NCI-H1436 (cell line): ENCODE measurements at places on chromosomes 1 and 21.

- DNase-seq, result peak; percentile 56
Observed at GRCh38 chr1:204445860-204446412, 34.3 kb upstream of the PPP1R15B start.

DNA sequence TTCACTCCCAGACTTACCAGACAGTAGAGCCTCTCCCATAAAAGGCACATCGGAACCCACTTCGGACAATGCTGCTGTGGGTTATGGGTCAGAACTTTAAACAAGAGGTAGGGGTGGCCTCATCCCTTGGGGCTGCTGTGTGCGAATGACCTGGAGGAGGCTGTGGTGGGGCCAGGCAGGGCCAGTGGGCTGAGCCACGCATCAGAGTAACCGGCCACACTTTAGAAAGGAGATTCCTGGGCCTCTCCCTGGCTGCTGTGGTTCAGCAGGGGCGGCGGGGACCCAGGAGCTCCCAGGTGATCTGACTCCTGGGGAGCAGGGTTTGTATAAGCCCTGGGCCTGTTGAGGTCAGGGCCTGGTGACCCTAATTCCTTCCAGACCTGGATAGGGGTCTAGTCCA, 110.2 kb upstream of the C1orf174 start:
- no peak for DNase-seq

GRCh38 chr1:159884296-159884695, 15.7 kb downstream of the CFAP45 start:
- DNase-seq, result no peak

DNA sequence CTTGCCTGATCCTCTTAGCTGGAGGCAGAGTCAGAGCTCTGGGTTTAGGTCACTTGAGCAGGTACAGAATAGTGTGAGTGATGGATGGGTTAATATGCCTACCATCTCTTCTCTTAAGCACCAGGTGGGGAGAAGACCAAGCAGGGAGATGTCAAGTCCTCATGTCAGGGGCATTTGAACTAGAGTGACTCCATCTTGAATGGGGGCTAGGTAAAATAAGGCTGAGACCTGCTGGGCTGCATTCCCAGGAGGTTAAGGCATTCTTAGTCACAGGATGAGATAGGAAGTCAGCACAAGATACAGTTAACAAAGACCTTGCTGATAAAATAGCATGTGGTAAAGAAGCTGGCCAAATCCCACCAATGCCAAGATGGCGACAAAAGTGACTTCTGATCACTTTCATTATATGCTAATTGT, 77.4 kb upstream of the BTG3 start:
- no peak for DNase-seq

DNA sequence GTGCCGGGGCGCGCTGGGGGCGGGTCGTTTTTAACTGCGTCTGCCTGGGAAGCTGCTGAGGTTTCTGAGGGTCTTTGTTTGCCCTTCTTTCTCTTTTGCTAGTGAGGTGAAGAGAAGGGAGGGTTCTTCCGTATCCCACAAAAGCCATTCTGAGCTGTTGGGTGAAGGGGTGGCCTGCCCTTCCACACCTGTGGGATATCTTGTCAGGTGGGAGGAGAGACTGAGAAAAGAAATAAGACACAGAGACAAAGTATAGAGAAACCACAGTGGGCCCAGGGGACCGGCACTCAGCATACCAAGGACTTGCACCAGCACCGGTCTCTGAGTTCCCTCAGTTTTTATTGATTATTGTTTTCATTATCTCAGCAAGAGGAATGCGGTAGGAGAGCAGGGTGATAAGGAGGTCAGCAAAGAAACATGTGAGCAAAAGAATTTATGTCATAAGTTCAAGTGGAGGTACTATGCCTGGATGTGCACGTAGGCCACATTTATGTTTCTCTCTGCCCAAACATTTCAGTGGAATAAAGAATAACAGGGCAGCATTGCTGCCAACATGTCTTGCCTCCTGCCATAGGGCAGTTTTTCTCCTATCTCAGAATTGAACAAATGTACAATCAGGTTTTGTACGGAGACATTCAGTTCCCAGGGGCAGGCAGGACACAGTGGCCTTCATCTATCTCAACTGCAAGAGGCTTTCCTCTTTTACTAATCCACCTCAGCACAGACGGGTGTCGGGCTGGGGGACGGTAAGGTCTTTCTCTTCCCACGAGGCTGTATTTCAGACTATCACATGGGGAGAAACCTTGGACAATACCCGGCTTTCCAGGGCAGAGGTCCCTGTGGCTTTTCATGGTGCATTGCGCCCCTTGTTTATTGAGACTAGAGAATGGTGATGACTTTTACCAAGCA, 972 bp downstream of the PGBD2 start:
- no peak for DNase-seq

GRCh38 chr1:193974286-193974798, 787.9 kb upstream of the B3GALT2 start:
- DNase-seq, result no peak

GRCh38 chr1:180611016-180611930, 20.5 kb upstream of the XPR1 start:
- no peak for DNase-seq

GRCh38 chr1:70790232-70790923, 257.2 kb downstream of the PTGER3 start:
- no peak for DNase-seq

DNA sequence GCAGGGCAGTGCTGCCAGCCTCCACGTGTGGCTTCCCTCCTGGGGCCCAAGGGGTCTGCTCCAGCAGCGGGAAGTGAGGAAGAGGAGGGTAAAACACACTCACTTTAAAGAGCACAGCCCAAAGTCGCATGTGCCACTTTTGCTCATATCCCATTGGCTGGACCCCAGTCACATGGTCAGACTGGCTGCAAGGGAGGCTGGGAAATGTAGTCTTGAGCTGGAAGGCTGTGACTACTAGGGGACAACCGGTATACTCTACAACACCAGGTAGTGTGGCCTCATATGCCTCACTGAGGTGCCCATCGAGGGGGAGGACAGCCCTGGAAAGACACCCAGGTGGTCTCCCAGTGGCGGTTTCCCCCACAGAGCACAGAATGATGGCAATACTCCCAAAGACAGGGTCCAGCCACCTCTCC, 45.2 kb downstream of the CAMK2N1 start:
- DNase-seq, result no peak

DNA sequence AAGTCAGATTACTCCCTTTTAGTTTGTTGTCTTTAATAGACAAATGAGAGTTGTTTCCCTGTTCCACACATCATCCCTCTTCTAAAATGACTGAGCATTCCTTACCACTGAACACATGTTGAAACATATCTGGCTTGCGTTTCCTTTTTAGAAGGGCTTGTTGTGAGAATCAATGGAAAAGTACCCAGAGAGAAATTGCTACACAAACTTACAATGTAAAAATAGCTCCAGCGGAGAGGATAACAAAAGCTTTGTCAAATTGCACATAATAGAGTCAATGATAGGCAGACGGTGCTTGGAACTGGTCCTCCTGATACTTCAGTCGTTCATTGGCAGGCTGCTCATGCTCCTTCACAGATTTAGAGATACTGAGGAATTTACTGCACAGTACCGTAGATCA, 123.9 kb downstream of the CYYR1 start:
- no peak for DNase-seq

DNA sequence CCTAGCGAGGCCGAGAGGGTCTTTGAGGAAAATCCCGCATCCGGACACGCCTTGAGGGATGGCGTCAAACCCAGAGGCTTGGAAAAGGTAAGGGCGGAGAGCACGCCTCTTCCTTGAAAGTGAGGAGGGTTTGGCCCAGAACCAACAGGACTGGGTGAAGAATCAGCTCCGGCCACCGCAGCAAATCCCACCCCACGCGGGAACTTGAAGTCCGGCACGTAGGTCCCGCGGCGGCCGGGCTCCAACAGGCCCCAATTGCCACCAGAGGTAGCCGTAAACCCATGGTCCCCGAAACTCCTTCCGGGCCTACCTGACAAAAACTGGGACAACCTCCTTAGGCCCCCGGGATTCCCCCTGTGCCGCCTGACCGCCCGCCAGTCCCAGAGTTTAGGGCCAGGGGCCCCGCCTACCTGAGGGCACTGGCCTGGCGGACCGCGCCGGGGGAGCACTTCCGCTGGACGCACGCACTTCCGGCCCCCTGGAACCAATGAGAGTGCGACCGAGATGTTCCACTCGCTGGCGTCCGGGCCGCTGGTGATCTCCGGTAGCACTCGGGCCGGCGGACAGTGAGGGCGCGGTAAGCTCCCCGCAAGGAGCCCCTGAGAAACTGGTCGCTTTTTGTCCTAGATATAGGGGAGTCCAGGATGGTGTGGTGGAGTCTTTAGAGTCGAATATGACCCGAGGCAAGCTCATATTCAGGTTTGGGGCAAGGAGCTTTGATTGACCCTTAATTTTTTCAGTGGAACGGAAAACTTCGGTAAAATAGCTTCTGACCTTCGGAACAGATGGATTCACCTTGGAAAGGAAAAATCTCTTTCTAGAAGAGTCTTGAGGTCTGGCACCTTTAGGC, at the start of the genes LZIC and NMNAT1:
TSS of gene LZIC (minus strand) at position 453 of the 850 bp plus-strand sequence. CDS start 6,772 bp downstream, outside the sequence.
TSS of gene NMNAT1 (plus strand) at position 537 of the 850 bp plus-strand sequence. CDS start 28,599 bp downstream, outside the sequence.
- DNase-seq, result peak; percentile 89

- DNase-seq, result no peak
Observed at GRCh38 chr1:114152089-114152507, 1.6 kb downstream of the SYT6 start.

GRCh38 chr1:154326546-154327465, 1.5 kb downstream of the ATP8B2 start:
- DNase-seq, result no peak

DNA sequence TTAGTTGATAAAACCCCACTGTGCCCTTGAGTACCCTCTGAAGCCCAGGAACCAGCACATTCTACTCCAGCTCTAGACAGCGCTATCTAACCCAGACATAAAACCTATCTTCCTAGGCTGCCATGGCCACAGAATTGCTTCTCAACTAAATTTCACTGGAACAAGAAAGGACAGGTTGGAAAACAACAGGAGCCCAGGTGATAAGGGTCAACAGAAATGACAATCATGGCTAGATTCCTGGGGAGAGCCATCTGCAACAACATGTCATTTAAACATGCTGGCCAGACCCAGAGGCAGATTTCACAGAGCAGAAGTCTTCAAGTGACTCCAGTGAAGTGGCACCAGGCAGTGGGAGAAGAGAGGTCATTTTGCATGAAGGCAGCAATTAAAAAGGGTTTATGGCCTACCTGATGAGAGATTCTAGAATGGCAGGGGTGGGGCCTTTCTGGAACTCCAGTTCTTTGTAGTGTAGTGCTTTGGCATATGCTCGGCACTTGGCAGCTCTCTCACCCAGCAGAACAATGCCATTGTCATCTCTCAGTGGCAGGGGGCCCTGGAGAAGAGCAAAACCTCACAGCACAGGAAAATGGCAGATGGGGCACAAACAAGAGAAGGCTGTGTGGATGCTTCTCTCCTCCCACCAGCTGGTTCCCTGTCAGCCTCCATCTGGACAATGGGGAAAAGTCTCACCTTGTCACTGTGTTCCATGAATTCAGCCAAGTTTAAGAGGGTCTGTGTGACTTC, 9.9 kb downstream of the ANGPTL7 start:
- DNase-seq, result no peak

DNA sequence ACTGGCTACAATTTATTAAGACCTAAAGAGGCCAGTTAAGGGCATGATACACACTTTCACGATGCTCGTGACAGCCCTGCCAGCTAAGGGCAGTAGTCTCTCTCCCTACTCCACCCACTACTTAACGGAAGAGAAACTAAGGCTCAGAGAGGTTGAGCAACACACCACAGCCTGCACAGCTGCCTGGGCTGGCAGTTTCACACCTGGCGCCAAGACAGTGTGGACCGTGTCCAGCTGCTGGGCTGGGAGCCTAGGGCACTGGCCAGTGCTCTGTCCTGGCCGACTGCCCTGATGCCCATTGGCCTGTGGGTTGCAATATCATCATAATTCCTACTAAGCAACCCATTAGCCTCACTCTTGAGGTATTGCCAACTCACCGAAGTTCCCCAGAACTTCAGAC, 27.6 kb downstream of the TENT5C start:
- no peak for DNase-seq

- no peak for DNase-seq
Observed at GRCh38 chr1:248751142-248751541, 4.4 kb downstream of the LYPD8 start.

DNA sequence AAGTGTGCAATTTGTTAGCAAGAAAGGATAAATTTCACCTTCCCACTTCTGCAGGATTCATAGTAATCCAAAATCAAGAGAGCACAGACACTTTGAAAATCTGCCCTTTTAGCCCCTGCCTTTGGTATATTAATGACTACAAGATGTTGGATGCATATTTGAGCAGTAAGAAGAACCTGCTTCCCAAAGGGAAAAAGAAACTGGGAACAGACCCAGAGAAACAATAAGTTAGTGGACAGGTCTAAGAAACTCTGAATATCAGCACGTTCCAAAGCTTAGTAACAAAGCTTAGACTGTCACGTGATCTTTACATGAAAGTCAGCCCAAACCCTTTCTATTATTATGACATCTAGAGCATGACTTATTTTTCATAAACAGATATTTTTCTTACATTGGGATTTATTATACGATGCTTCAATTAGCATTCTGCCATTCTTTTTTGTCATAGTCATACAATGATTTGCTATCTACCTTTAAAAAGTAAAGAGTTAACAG, 390.9 kb upstream of the ADGRL2 start:
- no peak for DNase-seq

GRCh38 chr1:47751193-47751592, 246.0 kb downstream of the TRABD2B start:
- DNase-seq, result peak; percentile 16

DNA sequence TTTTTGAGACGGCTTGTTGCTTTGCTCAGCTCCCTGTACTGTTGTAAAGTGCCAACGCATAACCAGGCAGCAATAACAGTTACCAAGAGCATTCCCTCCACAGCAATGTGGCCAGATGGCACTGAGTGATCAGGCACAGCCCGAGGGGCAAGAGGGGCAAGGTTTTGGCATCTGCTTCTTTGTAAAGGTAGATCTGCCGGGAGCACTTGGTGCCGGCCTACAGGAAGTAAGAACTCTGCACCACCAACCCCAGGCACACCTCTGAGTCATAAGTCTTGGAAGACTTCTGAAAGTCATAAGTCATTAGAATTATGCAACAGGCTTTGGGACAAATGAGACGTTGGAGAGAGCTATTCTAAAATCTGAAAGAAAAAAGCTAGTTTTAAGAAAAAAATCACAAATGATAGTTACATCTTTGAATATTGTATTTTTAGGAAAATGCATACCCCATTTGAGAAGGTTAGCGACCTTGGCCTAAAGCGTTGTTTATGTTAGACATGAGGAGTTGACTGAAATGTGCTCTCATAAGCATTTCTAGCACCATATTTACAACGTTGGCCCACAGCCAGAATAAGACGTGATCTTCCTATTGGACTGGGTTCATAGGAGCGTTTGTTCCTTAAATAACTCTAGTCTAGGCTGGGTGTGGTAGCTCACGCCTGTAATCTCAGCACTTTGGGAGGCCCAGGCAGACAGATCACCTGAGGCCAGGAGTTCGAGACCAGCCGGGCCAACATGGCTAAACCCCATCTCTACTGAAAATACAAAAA, 37.7 kb upstream of the MAP10 start:
- no peak for DNase-seq

- peak; percentile 82 for DNase-seq
Observed at GRCh38 chr1:50422946-50423669, at the start of gene DMRTA2. Gene DMRTA2 (minus strand): TSS chr1:50423443. CDS start chr1:50421536, 1,907 bp downstream.

DNA sequence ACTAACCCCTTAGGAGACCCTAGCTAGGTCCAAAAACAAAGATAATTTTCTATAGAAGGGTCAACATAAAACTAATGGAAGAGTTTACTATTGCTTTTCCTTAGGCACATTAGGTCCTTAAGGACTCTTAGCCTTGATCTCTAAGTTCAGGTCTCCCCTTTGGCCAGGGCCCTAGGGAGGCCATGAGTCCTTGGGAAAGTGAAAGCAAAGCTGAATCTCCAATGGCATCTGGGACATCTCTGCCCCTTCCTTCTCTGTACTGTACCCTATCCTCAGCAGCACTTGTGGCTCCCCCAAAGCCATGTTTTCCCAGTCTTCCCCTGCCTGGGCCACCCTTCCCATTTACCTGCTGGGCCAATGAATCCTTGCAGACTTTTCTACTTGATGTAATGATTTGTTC, 14.3 kb downstream of the IER5 start:
- no peak for DNase-seq
